ENCODE measurements at places on chromosomes 5 and 9.

DNA sequence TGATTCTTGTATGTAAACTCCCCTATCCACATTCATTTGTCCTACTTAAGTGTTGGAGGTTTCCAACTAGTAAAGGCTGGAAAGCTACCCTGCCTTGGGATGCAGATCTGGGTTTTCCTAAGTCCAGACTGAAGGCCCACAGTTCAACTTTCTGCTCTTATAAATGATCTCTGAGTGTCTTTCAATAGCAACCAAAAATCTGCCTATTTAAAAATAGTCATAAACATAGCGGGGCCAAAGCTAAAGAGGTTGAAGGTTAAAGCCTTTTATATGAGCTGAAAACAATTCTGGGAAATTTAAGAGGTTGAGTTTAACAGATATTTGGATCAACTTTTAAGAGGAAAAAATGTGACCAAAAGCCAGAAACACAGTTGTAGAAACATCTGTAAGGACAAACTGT, 87.2 kb downstream of the NTRK2 start:
- no peak for DNase-seq

DNA sequence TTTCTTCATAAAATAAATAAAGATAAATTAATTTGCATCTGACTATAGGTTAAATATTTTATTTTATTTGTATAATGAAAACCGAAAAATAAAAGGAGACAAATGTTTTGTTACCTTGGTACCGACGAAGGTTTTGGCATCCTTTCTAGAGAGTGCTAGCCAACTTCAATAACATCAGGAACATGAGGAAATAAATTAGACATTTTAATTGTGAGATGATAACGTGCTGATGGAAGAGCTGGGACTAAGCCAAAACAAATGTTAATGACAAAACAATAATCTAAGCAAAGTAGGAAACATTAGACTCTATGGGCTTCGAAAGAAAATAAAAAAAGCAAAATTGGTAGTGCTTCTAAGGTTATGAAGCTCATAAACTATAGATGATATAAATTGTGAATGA, 201.0 kb downstream of the IRX2 start:
- DNase-seq: no peak

- no peak for DNase-seq
These were observed 43.1 kb upstream of the SLC2A8 start for GRCh38 chr9:127353882-127354281.

DNA sequence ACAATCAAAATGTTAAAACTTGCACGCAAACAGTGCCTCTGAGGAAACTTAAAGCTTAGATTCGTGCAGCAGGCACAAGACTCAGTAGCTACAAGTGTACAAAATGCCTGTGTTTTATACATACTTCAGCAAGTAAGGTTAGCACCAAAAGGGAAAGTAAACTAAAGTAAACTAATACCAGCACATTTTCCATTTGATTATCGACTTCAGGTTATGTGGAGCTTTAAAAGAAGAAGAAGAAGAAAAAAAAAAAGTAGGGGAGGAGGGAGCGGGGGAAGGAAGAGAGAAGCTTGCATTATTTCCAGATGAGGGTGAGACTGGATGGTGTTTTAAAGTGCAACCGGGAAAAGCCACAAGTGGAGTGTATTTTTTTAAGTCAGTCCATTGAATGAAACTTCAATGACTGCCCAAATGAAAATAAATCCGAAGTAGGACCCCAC, 596 bp upstream of the ADAMTS6 start:
- DNase-seq: no peak

DNA sequence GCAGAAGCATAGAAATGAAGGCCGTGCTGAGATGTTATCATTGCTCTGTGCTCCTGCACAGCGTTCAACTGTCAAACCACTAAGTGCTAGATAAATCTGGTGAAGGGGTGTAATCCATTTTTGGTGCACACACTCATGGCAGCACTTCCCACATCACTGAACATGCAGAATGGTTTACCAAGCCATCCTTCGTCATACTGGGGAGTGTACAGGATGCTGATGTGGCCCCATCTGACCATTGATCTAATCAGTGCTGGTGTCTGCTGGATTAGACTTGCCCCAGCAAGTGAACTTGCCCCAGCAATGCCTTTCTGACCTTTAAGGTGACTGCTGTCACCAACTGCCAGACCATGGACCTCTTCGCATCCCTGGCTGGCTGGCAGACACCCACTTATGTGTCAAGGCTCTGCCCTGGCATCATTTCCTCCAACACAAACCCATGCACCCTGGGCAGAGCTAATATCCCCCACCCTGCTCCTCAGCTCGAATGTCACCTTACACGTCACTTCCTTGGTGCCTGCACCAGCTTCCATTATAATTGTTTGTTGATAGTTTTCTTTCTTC, 4.2 kb upstream of the SEMA4D start:
- DNase-seq: no peak

DNA sequence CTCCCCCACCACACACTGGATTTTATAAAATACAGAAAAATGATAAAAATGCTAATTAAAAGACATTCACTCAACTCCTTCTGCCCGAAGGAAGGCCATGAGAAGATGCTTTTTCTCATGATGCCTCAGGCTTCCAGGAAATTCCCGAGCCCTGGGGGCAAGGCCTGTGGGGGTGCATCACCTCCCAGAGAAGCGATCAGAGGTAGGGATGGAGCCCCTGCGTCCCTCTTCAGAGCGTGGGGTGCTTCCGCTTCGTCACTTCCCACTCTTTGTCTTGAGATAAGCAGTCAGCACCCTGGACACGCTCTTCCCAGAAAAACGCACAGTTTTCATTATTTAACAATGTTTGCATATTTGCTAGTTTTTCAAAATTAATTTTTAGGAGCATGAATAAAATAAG, 33.3 kb upstream of the SH3PXD2B start:
- no peak for DNase-seq

DNA sequence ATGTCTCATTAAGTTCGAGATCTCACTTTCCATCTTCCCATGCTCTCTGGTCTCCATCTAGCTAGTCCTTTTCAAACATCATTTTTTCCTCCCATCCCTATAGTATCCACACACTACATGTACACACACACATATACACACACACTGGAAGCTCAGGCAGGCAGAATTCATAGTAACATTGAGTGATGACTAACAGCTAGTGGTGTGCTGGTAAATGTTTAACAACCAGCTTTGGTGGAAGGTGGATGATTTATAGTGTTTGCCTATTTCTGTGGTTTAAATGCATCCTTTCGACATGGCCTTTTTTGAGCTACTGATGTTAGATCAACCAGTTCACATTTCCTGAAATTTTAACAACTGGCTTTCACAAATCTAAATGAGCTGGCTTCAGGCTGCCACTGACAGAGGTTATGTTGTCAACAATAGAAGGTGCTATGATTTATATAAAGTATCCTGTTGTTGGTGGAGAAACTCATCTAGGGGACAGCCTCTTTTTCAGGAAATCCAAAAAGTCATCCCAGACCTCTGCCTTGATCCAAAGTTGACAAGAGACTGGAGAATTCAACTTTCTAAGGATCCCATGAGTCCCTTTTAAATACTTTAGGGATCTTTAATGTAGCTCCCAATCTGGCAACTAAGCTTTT, 117.8 kb downstream of the CCDC192 start:
- DNase-seq: no peak

All from GM19239 (cell line).